Kidney capillary endothelial cell (primary cell): ENCODE measurements at places on chromosomes 11 and 22.

DNA sequence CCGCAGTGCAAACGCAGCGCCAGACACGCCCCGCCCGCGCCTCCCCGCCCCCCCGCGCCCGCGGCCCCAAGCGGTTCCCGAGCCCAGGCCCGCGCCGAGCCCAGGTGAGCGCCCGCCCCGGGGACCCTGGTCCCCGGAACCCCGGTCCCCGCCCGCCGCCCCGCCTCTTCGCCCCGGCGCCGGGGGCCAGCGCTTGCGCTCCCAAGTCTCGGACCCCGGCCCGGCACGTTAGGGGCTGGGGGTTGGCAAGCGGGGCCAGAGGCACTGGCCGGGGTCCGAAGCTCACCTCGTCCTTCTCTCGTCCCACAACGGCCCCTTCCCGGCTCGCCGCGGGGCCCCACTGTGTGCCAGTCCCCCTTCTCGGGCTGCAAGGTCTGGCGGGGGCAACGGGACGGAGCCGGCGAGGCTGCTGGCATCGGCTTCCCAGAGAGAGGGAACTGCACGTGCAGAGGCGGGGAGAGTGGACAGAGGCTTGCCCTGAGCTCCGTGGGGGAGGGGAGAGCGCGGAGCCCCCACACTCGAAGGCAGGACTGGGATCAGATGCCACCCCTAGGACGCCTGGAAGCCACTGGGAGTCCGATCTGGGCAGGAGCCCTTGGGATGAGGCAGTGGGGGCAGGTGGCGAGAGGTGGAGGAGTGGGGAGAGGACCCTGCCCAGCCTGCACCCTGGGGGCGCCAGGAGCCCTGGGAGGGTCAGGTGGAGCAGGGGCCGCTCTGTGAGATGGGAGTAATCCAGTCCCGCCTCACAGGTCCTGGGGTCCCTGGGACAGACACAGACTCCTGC, 1.8 kb upstream of the AIFM3 start:
- DNase-seq, result no peak

GRCh38 chr11:120667281-120667680, 155.7 kb downstream of the GRIK4 start:
- no peak for DNase-seq

DNA sequence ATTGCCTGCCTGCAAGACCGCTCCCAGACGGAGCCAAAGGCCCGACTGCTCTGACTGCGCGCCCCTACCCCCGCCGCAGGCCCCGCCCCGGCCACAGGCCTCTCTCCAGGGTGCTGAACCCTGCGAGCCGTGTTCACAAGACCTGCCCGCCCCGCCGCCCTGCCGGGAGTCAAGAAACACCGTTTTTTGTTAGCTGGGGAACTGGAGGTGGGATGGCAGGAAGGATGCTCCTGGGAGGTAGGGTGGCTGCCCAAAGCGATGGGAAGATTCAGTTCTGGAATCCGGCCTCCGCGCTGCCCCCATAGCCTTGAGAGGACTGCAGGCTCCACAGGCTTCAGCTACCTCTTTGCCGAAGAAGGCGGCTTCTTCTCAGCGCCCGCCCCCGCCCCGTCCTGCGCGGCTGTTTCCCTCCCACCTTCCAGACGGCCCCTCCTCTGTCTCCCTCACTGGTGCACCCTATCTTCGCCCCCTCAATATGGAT, 2.7 kb upstream of the PDE2A start:
- DNase-seq, result peak; percentile 31

DNA sequence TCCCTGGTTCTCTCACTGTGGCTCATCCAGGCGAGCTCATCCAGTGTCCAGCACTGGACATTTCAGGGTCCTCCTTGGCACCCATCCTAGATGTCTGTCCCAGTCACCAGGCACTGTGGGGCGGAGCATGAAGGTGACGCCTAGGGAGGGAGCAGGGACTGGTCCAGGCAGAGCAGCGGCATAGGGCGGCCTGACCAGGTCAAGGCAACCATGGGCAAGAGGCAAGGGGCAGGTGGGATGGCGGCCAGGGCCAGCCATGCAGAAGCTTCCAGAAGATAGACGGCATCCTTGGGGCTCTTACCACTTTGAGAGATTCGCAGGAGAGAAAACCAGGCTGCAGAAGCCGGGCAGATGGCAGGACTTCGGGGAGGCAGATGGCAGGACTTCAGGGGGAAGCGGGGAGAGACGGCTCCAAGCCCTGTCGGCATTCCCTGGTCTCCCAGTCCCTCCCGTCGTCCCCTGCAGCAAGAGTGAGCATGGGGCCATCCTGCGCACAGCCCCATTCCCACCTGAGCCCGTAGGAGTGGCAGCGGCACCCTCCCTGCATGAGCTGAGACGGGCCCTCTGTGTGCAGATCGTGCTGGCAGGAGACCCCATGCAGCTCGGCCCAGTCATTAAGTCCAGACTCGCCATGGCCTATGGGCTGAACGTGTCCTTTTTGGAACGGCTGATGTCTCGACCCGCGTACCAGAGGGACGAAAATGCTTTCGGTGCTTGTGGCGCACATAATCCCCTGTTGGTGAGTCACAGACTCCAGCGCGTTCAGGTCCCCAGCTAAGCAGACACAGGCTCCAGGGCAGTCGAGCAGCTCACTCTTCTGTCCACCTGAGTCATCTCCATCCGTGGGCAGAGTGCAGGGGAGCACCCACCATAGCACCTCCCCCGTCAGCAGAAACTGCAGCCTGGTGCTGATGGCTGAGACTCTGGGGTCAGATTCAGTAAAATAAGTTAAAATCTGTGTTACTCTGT, 20.1 kb upstream of the PANX2 start:
- no peak for DNase-seq

DNA sequence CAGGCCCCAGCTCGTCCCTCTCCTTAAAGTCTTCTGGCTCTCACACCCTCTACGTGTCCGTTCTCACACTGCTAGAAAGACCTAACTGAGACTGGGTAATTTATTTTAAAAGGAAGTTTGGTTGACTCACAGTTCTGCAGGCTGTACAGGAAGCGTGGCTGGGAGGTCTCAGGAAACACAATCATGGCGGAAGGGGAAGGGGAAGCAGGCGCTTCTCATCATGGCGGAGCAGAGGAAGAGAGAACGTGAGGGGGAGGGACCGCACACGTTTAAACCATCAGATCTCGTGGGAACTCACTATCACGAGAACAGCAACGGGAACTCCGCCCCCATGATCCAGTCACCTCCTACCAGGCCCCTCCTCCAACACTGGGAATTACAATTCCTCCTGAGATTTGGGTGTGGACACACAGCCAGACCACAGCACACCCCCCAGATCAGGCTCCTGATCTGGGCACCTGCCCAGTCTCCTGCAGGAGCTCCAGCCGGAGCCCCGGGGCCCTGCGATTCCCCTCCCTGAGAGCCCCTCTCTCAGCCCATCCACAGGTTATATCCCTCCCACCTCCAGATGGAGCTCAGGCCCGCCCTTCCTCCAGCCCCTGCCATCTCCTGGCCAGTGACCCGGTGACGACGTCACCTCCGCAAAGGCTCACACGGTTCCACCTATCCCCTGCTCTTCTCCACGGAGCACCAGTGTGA, 170.2 kb downstream of the BRD1 start:
- DNase-seq, result peak; percentile 97

- no peak for DNase-seq
Observed at GRCh38 chr22:47122441-47123000, 360.1 kb downstream of the TBC1D22A start.

GRCh38 chr11:15525582-15525981, 410.9 kb downstream of the INSC start:
- no peak for DNase-seq

- DNase-seq, result no peak
Observed at GRCh38 chr11:67466962-67467771, 1.9 kb downstream of the TMEM134 start.

DNA sequence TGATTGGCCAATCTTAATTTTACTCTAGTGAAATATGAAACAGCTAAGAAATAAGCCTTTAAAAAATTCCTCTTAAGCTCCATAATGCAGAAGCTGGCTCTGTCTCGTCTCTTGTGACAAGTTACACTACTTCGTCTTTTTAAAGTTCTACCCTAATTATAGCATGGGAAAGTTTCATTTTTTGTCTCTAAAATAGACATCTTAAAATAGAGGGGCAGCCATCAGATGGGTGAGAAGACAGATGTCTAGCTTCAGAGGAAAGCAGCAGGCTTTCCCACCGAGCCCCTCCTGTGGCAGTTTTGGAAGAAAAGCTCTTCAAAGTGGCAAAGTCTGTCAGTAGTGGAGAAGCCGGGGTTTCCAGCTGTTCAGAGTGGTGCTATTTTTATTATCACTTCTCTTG, 39.5 kb downstream of the XRRA1 start:
- no peak for DNase-seq

DNA sequence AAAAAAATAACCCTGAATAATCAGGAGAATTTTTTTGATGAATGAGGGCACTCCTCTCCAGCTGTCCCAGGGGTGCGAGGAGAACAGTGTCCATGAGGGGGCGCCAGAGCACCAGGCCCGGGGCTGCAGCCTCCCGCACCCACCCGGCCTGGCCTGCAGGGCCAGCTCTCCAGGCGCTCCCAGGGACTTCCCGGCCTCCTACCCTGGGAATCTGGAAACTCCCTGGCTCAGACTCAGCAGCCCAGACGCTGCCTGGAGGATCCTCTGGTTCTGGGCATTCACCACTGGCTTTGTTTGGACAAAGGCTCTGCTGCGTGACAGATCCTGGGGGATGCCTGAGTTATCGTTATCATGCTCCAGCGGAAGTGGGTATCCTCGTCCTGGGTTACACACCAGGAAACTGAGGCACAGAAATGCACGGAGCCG, 31.0 kb downstream of the MCM5 start:
- peak; percentile 85 for DNase-seq

- no peak for DNase-seq
Observed at GRCh38 chr11:130478881-130479280, 30.4 kb downstream of the ADAMTS15 start.

- DNase-seq, result no peak
Observed at GRCh38 chr11:83140691-83141455, 16.1 kb upstream of the PCF11 start.

DNA sequence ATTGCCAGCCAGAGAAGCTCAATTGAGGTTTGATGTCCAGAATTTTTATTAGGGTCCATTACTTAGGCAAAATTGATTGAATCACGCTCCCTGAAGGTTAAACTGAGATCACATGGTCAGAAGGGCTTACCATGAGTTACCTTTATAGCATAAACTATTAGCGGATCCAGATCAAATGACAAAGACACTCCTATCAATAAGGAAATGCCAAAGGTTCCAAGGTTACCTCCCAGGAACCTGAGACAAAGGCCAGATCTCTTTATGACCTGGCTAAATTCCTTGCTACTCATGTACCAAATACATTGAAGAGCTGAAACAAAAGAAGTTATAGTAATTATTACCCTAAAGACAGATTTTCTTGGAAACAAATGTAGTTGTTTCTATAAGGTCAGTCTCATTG, 27.8 kb upstream of the ANO5 start:
- no peak for DNase-seq

- no peak for DNase-seq
Observed at GRCh38 chr22:44409974-44410316, 88.1 kb downstream of the RTL6 start.

DNA sequence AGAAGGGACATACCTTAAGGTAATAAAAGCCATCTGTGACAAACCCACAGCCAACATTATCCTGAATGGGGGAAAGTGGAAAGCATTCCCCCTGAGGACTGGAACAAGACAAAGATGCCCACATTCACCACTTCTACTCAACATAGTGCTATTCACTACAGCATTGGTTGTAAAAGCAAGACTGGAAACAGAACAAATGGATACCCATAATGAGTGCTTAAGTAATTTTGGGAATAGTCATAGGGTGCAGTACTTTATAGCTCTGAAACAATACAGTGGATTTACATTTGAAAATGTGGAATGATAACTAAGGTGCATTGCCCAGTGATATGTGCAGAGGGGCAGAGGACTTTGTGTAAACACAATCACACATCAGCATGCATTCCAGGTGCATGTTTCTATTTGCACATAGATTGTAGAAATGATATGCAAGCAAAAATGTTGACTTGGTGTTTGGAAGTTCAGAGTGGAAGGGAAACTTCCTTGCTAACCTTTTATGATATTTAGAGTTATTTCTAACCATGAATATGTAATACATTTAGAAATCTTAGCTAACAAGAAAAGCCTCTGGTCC, 112.3 kb downstream of the IGLL1 start:
- DNase-seq, result no peak

DNA sequence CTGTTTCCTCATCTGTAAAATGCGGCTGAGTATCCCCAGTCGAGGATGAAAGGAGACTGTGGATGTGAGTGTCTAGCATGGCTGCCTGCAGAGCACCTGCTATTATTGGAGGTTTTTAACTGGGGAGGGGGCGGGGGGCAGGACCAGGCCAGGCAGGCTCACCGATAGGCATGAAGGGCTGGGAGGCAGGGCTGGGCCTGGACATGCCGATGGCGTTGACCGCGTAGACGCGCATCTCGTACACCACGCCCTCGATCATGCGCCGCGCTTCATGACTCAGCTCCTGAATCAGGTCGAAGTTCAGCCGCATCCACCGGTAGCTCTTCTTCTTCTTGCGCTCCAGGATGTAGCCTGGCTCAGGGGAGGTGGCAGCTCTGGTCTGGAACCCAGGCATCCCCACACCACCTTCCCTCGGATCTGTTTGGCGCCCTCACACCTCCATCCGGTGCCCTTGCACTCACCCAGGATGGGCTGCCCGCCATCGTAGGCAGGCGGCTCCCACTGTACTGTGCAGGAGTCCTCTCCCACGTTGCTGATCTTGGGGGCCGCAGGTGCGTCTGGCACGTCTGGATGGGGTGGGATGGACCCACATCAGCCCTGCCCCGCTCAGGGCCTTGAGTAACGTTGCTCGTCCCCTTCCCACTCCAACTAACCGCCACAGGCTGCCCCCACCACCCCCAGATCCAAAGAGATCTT, 15.1 kb downstream of the MYBPC3 start:
- DNase-seq, result no peak

DNA sequence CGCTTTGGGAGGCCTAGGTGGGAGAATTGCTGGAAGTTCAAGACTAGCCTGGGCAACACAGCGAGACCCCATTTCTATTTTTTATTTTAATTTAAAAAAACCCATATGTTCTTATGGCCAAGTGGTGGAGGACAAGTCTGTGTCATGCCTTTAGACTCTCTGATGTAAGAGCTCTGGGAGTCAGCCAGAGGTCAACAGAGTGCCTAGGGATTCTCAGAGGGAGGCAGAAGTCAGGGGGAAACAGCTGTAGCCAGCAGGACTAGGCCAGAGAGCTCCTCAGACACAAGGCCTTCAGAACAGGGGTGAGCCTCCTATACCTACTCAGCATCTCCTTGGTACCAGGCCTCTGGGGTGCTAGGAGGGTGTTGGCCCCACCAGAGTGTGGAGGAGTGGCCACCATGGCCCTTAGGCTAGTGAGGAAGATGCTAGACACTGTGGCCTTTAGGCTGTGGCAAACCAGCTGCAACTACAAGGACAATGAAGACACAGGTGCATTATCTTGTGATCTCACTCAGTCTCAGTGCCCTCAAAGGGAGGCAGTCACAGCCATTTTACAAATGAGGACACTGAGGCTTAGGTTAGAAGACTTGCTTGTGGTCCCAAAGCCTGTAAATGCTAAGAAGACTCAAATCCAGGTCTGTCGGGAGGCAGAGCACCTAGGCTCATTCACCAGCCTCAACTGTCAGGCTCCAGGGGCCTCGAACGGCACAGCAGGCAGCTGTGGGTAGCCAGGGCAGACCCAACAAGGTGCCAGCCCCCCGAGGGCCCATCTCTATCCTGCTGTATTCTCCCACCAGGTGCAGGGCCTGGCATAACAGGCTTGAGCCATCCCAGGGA, 5.0 kb downstream of the ZP1 start:
- no peak for DNase-seq
